ENCODE measurements at places on chromosomes 6 and 20.

- DNase-seq: no peak
Measured at GRCh38 chr6:10429638-10430427, 15.0 kb upstream of the TFAP2A start.

GRCh38 chr20:46206992-46207549 is 89.0 kb downstream of the CD40 start:
- DNase-seq: no peak

- DNase-seq: peak; percentile 33
Measured at GRCh38 chr20:36969478-36970186, 18.1 kb upstream of the SAMHD1 start.

GRCh38 chr6:52580905-52581304 is 4.0 kb upstream of the TRAM2 start:
- DNase-seq: no peak

DNA sequence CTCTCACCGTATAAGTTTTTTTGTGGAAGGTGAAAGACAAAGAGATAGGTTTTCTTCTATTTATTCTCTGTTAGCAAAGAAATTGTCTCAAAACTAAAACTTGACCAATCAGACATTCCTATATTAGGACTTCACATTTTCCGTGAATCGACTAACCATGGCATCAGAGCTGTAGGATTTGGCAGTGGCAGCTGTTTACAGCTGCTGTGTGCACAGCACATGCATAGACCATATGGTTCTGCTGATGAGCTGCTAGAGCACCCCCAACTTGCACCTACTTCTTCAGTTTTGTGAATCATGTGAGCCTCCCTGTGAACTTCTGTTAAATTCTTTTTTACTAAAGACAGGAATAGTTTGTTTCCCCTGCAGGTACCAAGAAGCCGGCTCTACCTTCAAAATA is 157.9 kb downstream of the RFX6 start:
- DNase-seq: no peak

DNA sequence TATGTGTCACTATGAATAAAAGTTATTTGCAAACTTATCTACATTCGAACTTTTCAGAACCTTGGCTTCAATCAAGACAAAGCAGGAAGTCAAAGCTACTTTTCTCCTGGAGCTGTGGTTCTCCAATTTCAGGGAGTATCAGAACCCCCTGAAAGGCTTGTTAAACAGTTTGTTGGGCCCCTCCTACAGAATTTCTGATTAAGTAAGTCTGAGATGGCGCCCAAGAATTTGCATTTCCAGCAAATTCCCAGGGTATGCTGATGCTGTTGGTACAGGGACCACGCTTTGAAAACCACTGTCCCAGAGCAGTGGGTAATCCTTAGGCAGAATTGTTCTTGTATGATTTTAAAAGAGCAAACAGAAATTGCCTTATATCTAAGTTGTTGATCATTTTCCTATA is 189.9 kb upstream of the KCNG1 start:
- no peak for DNase-seq

DNA sequence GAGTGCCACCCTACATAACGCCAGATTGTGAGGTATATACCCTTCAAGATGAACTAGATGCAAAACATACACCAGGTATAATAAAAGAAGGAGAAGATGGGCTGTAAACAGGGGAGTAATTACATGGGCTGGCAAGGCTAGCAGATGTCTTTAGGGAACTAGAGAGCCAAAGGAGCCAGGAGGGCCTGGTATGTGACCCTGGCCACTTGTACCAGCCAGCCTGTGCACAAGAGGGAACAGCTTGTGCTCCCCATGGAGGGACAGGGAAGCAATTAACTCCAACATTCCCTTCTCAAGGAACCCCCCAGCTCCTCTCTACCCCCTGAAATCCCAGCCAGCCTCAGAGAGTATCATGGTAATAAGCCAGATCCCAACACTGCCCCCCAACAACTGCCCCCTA is 139.9 kb downstream of the HIVEP2 start:
- no peak for DNase-seq

DNA sequence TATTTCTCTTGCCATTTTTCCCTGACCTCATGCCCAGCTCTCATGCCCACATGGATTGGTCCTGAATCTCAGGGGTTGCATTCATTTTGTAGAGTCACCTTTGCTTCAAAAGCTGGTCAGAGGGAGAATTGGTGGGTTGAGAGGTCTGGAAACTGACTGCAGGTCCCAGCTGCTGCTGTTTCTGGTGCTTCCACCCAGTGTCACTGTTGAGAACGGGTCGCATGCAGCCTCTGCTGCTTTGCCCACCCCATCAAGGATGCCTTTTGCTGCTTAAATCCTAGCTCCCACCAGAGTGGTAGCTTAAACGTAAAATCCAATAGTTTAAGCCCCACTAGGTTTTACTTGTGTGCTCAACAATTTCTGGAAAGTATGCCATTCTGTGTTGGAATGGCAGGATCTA is 211.4 kb upstream of the TSHZ2 start:
- no peak for DNase-seq

GRCh38 chr20:37922016-37922415 is 19.1 kb downstream of the VSTM2L start:
- DNase-seq: no peak

GRCh38 chr6:40743226-40743625 is 156.1 kb upstream of the LRFN2 start:
- DNase-seq: no peak

- no peak for DNase-seq
Measured at GRCh38 chr6:114058435-114058834, 87.5 kb upstream of the HDAC2 start.

- DNase-seq: no peak
Measured at GRCh38 chr6:68633972-68634725, 933 bp upstream of the ADGRB3 start.

GRCh38 chr6:10557913-10558312 is 36.8 kb downstream of the GCNT2 start:
- DNase-seq: no peak

- DNase-seq: no peak
Measured at GRCh38 chr20:51995551-51995951, 193.2 kb upstream of the SALL4 start.

- peak; percentile 64 for DNase-seq
Measured at GRCh38 chr6:157381631-157382621, 936 bp downstream of the ZDHHC14 start.

- no peak for DNase-seq
Measured at GRCh38 chr6:3011592-3011991, 11.9 kb downstream of the NQO2 start.

DNA sequence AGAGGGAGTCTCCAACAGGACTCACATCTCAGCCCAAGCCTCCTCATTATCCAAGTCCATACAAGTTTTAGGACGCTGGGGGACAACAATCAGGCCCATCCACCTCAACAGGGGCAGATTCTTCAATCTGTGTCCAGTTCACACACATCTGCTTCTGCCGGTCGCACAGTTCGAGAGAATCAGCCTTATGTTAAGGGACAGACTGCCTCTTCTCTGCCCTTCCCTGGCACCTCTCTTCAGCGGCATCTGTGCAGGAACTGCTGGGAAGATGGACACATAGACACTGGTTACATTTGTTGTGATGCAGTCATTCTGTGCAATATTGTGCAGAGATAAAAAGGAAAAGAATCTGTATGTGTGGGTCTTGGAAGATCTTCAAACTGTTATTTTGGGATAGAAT is 21.0 kb downstream of the ULBP1 start:
- no peak for DNase-seq

- DNase-seq: no peak
Measured at GRCh38 chr6:168238159-168238909, 81.2 kb downstream of the DACT2 start.

GRCh38 chr6:125509477-125509876 is 207.7 kb upstream of the HDDC2 start:
- DNase-seq: no peak

DNA sequence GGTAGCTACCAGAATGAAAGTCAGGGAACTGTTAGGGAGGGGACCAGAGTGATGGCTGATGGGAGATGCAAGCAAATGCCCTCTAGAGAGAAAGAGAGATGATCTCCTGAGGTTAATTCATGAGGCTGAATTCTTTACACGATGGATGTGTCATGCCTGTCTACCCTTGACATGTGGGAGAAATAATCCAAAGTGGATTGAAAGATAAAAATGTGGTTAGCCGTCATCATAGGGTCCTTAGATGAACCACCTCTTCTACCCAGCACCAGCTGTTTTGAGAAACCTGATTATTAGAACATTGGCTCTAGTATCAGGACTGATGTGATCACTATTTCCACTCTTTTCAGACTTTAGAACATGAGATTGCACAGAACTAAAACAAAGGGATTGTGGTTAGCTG is 53.6 kb downstream of the SOBP start:
- no peak for DNase-seq

- peak; percentile 44 for DNase-seq
Measured at GRCh38 chr20:50987493-50988210, 29.0 kb downstream of the MOCS3 start.
